ENCODE measurements at places on chromosomes 1 and 21.

GRCh38 chr1:163426505-163427251 lies 104.9 kb downstream of the NUF2 start:
- DNase-seq, result no peak

- no peak for DNase-seq
Measured at GRCh38 chr1:170970256-170970655, 34.9 kb downstream of the MROH9 start.

GRCh38 chr1:33724348-33724747 lies 139.5 kb upstream of the HMGB4 start:
- no peak for DNase-seq

DNA sequence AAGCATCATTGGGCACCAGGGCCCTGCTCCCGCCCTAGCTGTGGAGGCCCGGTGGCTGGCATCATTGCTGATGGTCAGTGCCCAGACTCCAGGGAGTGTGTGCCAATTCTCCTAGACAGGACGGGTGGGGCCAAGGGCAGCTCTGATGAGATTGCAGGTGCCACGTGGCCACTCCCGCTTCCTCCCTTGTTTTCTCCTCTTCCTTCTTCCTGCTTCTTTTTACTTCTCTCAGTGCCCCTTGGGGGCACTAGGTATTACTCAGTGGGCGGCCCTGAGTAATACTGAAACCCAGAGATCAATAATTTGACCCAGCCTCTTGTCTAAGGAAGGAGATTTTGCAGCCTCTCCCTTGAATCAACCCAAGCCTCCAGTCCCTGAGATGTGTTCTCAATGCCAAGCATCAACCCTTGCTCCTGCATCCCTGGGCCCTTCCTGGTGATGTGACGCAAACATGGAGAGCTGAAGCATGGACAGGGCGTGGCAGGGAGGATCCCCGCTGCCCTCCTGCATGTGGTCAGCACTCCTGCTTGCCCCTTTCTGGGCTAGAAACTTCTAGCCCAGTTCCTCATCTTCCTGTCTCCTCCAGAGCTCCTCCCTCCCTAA lies 32.4 kb downstream of the CDK18 start:
- DNase-seq, result peak; percentile 67

DNA sequence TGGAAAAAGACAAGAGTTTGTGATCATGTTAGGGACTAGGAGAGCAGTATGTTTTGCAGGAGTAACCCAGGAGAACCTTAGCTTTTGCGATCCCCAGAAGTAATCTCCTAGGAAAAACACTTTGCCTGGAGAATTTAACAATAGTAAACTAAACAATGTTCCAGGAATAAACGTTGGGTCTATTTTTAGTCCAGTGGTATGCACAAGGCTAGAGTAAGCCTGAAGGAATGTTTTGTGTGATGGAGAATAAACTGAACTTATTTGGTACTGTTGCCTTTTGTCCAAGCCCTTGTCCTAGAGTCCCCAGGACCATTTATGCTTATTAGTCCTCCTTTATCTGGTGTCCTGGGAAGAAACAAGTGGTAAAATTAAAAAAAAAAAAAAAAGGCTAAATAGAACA lies 28.7 kb upstream of the RGS5 start:
- no peak for DNase-seq

GRCh38 chr1:54327386-54328065 lies 78.7 kb downstream of the SSBP3 start:
- DNase-seq, result no peak

DNA sequence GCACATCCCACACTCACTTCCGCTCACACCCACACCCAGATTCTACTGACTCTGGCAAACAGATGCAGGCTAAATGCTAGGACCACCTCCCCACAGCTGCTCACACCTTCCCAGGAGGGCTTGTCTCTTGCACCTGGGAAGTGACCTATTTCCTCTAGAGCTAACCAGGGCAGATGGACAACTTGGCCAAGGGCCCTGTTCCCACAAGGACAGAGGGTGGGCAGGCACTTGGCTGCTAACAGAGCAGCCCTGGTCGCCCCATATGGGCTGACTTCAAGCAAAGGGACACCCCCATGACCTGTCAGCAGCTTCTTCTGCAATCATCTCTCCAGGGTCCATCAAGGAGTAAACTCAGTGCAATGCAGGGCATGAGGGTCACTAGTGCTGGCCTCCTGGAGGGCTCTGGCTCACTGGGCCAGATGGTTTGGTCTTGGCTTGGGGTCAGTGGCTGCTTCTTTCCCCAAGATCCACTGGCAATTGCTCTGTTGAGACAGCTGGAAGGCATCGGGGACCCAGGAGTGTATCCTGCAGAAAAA lies 641.5 kb downstream of the PLPP3 start:
- DNase-seq, result no peak

DNA sequence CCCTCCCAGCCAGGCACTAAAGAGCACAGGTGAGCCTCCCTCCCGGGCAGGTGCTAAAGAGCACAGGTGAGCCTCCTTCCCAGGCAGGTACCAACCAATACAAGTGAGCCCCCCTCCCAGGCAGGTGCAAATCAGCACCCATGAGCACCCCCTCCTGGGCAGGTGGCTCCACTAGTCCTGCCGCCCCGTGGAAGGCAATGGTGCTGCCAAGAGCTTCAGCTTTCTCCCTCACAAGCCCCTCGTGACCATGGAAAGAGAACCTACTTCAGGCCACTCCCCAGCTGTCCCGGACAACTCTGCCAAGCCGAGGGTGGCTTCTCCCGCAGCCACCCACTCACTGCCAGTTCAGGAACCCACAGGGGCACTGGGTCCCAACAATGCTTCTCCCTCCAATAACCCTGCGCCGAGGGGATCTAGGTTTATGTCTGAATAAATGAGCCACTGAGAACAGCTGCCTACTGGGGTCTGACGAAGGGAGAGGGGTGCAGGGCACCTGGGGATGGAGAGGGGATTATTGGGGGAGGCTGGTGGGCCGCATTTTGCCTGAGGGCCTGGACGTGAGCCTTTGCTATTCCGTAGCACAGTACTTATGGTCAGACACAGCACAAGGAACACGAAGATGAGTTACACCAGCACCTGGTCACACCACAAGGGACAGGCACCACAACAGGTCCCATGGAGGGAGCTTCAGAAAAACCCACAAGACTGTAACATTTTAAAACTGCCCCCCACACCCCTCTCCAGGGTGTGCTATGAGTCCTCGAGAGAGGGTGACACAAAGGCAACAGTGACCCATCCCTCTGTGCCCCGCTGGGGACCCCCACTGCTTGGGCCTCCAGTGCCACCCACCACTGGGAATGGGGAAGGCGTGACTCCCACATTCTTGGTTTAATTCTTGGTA lies 46.3 kb downstream of the PRDM15 start:
- DNase-seq, result no peak

- no peak for DNase-seq
Measured at GRCh38 chr1:111227851-111228747, 586 bp downstream of the CHI3L2 start.

GRCh38 chr1:180265871-180266270 lies 35.8 kb downstream of the LHX4 start:
- DNase-seq, result no peak

DNA sequence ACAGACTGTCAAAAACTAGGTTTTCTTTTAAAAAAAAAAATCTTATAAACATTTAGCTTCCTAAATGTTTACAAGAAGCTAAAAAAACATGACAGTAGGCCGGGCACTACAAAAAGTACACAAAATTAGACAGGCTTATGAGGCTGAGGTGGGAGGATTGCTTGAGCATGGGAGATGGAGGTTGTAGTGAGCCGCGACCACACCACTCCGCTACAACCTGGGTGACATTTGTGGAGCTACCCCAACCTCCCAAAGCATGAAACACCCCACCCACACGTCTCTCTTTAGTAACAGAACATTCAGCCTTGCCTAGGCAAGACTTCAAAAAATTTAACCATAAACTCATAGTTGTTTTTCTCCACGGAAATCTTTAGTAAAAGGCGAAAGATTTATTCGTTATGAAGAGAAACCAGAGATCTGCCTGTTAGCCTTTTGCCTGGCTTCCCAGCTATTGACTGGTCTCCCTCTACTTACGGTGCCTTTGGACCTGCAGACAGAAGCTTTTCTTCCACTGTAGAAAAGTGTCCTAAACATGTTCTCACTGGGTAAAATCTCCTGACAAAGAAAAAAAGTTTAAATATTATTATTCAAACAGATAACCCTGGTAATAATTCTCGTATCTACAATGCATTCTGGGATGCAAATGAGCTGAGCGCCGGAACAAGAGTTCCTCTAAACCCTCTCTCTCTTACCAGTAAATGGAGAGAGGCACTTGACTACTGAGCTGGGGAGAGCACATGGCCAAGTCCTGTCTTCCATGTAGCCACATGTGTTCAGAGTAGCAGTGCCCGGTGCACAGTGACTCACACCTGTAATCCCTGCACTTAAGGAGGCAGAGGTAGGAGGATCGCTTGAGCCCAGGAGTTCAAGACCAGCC lies 9.2 kb downstream of the RNU5D-1 start:
- peak; percentile 97 for DNase-seq

- peak; percentile 91 for DNase-seq
Measured at GRCh38 chr1:89724369-89725010, 91.6 kb downstream of the LRRC8C start.

- DNase-seq, result peak; percentile 72
Measured at GRCh38 chr1:199308349-199308846, 669.6 kb downstream of the PTPRC start.

DNA sequence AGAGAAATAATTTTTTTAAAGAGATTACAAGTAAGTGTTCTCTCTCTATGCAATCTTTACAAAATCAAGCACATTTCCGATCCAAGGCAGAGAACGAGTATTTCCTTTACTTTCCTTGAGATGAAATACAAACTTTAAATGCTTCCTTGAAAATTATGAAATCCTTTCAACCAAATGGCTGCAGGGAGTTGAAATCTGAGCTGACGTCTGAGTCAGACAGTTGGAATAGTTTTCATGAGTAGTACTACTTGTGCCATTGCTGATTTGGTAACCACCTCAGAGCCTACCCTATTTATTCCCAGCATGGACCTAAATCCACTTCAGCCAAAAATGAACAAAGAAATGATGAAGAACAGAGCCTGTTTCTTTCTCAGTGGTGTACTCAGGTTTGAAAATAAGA lies 183.6 kb downstream of the GIPC2 start:
- no peak for DNase-seq

DNA sequence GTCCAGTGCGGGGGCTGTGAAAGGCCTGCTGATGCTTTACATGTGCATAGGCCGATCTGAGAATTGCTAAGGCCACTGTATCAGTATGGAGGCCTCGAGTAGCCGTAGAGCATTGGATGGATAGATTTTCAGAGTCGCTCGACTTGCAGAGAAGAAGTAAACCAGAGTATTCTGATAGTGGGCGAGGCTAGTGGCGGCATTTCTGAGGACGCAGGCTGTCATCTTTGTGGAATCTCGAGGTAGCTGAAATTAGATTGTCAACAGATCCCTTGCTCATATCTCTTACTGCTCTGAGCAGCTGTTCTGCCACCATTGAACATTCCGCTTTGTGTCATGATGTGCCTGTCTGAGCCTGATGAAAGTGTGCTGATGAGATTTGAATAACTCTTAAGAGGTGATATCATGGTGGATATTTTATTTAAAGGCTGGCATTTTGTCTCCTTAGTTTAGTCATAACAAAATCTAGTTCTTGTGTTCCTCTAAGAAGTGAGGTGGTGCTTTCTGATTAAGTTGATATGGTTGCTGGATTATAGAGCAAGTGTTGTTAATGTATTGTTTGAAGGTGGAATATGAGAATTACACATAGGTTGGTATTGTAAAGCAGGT lies 1.5 kb downstream of the KIF1B start:
- peak; percentile 58 for DNase-seq

DNA sequence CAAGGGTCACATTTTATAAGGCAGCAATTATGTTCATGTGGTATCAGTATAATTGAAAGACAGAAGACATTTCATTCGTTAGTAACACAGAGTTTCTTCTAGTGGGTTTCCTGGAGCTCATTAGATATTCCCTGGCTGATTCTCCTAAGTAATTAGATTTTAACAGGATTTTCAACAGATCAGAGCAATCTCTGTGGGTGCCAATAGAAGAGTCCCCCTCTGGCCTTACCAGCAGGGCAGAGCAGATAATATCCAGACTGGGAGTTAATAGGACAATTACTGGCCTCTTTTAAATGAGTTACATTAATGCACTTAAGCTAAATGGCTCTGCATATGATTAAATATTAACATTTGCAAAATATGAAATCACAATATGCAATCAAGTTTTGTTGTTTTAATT lies 74.2 kb upstream of the FOXD3 start:
- DNase-seq, result no peak

Data from activated CD4-positive, alpha-beta T cell treated with anti-CD3 and anti-CD28 coated beads, Interleukin-2, amount 50 U/mL, for 16 hours (primary cell).